GM19239 (cell line): ENCODE measurements at places on chromosomes 16 and 17.

GRCh38 chr16:26212599-26212998 is 520.8 kb downstream of the HS3ST4 start:
- DNase-seq = no peak

DNA sequence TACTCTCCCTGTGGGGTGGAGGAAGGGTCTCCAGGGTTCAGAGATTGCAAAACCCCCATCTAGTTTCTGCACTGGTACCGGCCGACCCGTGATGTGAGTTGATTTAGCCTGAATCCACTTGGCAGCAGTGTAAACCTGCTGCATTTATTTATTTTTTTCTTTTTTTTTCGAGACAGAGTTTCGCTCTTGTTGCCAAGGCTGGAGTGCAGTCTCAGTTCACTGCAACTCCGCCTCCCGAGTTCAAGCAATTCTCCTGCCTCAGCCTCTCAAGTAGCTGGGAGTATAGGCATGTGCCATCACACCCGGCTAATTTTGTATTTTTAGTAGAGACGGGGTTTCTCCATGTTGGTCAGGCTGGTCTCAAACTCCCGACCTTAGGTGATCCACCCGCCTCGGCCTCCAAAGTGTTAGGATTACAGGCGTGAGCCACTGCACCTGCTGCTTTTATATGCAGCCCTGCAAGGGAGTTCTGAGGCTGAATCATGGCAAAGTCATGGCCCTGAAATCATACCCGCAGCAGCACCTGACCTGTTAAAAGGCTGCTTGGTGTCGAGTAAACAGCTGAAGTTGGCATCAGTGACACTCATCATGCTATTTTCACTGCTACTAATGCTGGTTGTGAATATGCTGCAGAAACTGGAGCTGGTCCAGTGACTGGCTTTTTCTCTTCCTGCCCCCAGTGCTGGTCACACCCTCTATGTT is 21.4 kb downstream of the DEXI start:
- no peak for DNase-seq

DNA sequence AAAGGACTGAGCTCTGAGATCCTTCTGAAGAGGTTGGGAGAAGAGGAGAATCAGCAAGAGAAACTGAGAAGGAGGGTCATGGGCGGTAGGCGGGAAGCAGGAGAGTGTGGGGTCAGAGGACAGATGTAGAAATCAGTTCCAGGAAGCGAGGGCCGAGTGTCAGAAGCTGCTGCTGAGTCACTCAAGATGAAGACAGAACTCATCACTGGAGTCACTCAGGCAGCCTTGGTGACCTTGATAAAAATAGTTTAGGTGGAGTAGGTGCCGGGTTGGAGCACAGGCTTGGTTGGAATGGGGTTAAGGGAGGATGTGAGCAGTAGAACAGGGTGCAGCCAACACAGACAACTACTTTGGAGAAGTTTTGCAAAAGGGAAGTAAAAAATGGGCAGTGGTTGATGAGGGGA is 6.1 kb upstream of the ITGAM start:
- no peak for DNase-seq

DNA sequence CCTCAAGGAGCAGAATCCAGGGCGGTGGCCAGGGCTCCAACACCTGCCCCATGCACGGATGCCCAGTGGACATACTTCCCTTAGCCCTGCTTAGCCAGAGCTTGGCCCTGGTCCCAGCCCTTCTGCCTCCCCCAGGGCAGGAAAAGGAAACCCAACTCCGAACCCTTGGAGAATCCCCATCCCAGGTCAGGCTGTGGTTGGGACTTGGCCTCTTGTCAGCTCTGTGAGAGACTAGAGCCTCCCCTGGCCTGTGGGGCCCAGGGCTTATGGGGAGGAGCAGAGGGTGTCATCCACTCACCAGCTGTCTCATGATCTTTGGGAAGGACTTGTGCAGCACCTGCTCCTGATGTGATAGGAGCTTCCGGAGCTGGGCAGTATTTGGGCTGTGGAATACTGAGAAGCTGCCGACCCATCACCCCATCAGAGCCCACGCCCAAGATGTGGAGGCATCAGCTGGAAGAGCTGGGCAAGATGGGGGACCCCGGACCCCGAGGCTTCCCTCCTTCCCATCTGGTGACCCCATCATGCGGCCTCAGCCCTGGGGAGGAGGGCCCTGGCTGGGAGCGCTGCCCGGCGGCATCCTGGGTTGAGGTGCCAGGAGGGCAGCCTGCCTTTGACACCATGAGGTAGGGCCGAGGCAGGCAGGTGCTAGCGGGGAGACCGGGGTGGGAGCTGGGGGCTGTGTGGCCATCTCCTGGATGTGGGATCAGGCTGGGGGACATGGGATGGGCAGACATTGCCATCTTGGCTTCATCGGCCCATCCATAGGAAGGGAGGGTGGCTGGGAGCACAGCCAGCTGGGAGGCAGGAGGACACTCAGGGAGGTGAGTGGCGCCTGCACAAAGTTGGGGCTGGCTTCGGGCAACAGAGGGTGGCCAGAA is 45.1 kb downstream of the TNFRSF13B start:
- DNase-seq = no peak

DNA sequence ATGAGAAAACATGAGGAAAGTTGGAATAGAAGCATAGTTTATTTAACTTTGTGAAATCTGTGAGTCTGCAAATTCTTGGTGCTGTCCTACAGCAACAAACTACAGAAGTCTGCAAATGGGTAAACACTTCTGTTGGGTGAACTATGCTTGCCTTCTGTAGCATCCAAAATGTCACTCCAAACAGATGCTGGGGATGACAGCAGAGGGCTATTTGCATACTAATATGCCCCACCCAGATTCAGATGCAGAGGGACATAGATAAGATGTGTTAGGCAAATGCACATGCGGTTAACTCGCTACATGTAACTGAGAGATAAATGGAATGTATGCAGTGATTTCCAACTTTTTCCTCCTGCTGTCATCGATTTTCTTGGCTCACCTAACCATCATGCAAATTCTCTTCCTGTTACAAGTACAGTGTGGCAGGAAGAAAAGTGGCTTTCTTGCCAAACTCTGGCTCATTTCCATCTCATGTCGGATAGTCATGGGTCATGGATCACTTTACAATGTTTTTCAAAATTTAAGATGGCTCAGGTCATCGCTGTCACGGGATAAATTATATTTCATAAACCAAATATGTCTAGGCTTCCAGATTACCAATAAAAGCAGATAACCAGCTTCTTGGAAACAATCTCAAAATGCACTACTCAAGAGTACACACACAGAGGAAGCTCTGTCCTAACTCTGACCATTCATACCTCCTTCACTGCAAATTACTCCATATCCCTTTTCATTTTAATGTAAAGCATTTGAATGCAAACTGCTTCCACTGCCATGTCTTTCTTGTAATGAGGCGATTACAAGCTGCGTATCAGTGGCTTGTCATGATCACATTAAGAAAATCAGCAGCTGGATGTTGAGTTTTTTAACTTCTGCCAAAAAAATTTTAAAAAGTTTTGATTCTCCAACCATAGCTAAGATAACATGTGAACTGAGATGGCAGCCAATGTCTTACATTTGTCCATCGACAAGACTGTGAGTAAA is 47.7 kb downstream of the ADAMTS18 start:
- no peak for DNase-seq

DNA sequence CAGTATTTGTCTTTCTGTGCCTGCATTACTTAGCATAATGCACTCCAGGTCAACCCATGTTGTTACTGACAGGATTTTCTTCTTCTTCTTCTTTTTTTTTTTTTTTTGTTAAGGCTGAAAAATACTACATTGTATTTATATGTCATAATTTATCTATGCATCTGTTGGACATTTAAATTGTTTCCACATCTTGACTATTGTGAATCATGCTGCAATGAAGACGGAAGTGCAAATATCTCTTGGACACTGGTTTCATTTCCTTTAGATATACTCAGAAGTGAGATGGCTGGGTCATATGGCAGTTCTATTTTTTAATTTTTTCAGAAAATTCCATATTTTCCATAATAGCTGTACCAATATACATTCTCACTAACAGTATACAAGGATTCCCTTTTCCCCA is 272.7 kb upstream of the PMFBP1 start:
- no peak for DNase-seq

GRCh38 chr17:14011740-14012405 is 57.4 kb upstream of the COX10 start:
- DNase-seq = no peak
